ENCODE measurements at places on chromosomes 1 and 21. TPM values are rescaled to one million over a fixed set of nuclear protein-coding genes. Genes with fewer than 3 reads are reported as not detected.

GRCh38 chr1:204791453-204792353 is 79.0 kb upstream of the NFASC start:
- peak; percentile 71 for DNase-seq

DNA sequence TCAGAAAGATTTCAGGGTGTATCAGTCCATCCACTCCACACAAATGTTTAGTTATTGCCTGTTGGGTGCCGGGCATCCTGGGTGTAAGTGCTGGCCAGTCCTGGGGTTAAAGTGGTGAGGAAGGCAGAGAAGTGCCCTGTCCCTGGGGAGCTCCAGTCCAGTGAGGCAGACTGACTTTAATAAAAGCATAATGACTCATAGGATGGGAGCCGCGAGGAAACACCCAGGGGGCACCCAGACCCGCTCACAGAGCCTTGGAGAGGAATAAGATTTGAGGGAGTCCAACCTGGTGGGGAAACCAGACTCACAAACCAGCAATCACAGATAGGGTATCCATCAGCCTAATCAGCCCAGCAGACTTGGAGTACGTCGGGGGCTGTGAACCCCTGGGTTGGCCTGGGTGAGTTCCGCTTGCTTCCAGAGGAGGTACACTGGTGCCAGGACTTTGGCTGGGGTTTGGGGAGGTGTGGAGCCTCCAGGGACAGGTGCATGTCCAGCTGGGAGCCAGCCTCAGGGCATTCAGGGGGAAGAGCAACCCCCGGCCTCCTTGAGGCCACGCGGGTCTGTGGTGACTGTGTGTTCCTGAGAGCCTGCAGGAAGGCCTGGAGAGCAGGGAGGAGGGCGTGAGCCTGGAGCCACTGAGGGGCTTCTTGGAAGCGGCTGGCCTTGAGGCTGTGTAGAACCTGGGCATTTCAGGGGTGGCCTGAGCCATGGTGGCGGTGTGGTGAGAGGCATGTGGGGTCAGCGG is 3.7 kb downstream of the PEAR1 start:
- DNase-seq = no peak

The CA14 gene
- total RNA-seq = not detected

The CSF1 gene
- 4.2 TPM for total RNA-seq

The CGN gene
- total RNA-seq = under 0.01 TPM

The AADACL4 gene
- total RNA-seq = not detected

All from lung microvascular endothelial cell (primary cell).